ENCODE measurements at places on chromosomes 2 and 18.

DNA sequence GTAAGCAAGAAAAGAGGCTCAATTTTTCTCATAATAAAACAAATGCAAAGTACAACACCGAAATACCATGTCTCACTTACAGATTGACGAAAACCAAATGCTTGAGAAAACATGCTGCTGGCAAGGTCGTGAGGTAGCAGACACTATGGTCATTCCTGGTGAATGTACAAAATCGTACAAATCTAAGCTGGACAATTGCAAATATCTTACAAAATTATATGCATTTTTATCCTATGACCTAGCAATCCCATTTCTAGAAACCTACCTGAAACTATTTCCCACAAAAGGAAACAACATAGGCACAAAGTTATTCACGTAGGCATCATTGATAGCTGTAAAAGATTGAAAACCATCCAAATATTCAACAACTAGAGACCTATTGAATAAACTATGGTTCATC, 54.0 kb downstream of the SCG2 start:
- DNase-seq: no peak

- DNase-seq: no peak
Observed at GRCh38 chr2:62415019-62415431, 91.0 kb downstream of the TMEM17 start.

- DNase-seq: no peak
Observed at GRCh38 chr18:25734336-25734735, 356.1 kb downstream of the SS18 start.

- DNase-seq: no peak
Observed at GRCh38 chr2:218423584-218423983, 4.7 kb downstream of the VIL1 start.

DNA sequence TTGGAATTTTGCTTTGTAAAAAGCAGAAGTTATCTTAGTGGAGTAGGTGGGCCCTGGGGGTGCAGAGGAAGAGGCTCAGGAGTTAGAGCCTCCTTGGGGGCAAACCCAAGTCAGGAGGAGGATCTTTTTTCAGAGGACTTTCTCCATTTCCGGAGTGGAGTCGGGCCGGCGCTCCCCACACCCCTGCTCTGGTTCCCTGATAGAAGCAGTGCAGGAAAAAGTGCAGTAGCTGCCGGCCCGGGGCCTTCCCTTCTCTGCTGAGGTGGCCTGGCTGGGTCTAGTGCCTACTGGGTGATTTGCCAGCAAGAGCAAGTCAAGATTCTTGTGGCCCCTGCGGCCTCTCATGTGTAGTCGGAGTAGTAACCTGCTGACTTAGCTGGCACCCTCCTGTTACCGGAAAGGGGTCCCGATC, 124.2 kb upstream of the HS6ST1 start:
- no peak for DNase-seq

DNA sequence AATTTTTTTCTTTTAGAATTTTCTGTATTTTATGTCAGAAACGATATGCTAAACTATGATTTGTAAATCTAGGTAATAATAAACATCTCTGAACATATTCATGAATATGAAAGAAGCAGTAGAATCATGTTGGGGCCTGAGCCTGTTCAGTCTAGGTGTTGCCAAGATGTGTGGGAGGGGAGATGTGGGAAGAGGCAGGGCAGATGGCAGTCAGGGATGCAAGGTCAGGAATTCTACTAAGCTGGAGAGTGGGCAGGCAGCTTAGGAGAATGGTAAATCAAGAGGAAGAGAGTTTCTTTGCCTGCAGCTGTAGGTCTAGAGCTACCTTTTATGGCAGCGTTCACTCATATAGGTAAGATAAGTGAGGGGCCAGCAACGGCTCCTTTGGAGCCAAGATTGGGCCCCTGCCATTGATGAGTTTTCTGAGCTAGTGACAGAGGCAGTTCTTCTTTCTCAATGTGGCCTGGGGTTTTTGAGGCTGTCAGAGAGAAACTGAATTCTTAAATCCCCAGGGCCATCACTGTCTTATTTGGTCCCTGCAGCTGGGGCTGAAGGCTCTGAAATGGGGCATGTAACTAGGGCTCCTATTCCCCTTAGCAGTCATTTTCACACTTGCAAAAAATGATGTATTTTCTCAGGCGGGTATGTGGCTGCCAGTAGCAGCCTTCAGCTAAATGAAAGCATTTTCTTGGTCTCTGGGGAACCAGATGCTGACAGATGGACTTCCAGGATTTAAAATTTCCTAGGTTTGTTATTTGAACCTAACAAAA, 232.8 kb downstream of the PIK3C3 start:
- no peak for DNase-seq

Measured in bone marrow (tissue), 2 donors.